ENCODE measurements at places on chromosomes 6 and 20.

GRCh38 chr6:168190646-168191443 is 111.8 kb upstream of the FRMD1 start:
- no peak overlapping the region for H3K27ac ChIP-seq
- H3K4me1 ChIP-seq = peaks cover 2% of the 10 kb centered on the region
- peaks cover 4% of the 10 kb centered on the region for H3K27me3 ChIP-seq

DNA sequence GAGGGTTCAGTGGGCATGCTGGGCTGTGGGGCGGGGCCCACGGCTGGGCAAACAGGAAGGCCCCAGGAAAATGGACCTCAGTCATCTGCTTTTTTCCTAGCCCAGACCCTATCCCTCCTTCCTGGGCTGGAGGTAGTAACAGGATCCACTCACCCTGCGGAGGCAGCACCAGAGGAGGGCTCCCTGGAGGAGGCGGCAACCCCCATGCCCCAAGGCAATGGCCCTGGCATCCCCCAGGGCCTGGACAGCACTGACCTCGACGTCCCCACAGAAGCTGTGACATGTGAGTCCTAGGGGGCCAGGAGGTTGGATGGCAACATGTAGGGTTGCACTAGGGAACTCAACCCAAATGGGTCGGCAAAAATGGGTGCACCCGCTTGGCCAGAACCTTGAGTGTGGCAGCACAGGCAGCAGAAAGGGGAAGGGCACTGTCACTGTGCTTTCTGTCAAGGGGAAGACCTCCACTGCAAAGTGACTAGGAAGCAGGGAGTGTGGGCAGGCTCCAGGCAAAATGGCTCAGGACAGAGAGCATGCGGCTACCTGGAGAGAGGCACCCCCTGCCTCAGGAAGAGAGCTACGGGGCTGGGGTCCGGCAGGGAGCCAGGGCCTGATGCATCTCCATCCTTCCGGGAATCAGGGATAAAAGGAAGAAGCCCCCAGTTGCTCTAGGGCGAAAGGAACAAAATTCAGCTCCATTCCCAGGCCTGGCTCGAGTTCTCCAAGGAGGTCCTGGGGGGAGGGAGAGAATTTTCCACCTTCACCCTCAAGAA is 7.9 kb downstream of the MDFI start:
- peak overlapping the region; percentile 56 for H3K27ac ChIP-seq
- DNase-seq = no peak
- no peak overlapping the region for H3K4me3 ChIP-seq
- H3K27me3 ChIP-seq = no peaks in the 10 kb centered on the region
- peaks cover 38% of the 10 kb centered on the region for H3K36me3 ChIP-seq
- peaks cover 52% of the 10 kb centered on the region for H3K4me1 ChIP-seq

GRCh38 chr20:8095648-8096572 is 36.2 kb upstream of the PLCB1 start:
- no peak for DNase-seq
- H3K4me1 ChIP-seq = peaks cover 6% of the 10 kb centered on the region
- no peaks in the 10 kb centered on the region for H3K36me3 ChIP-seq
- H3K27me3 ChIP-seq = peaks cover 15% of the 10 kb centered on the region
- no peak overlapping the region for H3K4me3 ChIP-seq
- no peak overlapping the region for H3K27ac ChIP-seq

- H3K4me3 ChIP-seq = no peak overlapping the region
- peaks cover 2% of the 10 kb centered on the region for H3K27me3 ChIP-seq
- no peak overlapping the region for H3K27ac ChIP-seq
- DNase-seq = no peak
- H3K4me1 ChIP-seq = peaks cover 7% of the 10 kb centered on the region
Measured at GRCh38 chr6:52127957-52128356, 40.5 kb upstream of the PKHD1 start.

DNA sequence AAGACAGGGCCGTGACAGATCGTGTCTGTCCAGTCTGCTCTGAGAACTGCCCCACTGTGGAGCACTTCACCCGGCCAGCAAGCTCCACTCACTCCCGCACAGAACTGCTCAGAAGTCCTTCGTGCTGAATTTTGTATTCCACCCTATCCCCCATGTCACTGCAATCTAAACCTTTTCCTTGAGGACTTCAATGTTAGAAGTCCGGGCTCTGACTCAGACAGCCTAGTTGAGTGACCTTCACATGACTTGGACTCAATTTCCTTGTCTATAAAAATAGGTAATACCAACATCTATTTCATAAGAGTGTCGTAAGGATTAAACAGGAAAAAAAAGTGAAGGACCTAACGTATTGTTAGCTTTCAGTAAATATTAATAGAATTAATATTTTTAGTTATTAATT is 161.6 kb downstream of the QRSL1 start:
- peaks cover 18% of the 10 kb centered on the region for H3K4me1 ChIP-seq
- no peak overlapping the region for H3K4me3 ChIP-seq
- H3K27ac ChIP-seq = no peak overlapping the region
- no peaks in the 10 kb centered on the region for H3K36me3 ChIP-seq
- DNase-seq = no peak
- H3K27me3 ChIP-seq = no peaks in the 10 kb centered on the region

DNA sequence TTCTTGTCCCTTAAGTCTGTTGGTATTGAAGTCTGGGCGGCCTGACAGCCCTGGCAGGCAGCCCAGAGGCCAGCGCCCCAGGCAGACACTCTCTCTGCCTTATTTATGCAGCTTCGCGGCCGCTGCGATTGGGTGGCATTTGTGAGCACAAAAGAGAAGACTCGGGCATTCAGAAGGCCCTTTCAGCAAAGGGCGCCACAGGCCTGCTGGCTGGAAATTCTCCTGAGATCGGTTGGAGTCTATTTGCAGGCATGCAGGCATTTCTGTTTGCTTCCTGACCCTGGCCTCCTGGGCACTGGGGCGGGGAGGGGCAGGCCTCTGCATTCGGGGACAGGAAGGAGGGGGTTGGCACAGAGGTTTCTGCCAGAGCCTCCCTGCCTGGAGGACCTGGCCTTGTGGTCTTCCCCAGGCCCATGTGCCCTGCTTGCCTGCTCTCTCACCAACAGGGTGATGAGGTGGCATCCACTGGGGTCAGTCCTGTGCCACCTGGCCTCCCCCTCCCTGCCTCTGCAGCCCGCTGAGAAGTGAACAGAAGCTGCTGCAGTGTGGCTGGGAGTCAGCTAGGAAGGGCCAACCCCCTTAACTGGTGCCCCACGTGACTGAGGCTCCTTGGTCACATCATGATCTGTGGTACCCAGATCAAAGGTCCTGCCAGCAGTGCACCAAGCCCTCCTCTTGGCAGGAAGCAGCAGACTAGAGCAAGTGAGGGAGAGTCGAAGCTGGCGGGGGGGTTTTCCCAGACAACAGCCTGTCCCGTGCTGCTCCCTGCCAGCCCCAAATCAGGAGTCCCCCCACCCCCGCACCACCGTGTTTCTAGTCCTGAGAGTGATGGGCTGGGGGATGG is 16.6 kb upstream of the CCDC167 start:
- H3K36me3 ChIP-seq = no peaks in the 10 kb centered on the region
- no peak for DNase-seq
- peaks cover 32% of the 10 kb centered on the region for H3K27me3 ChIP-seq
- peaks cover 46% of the 10 kb centered on the region for H3K4me1 ChIP-seq

DNA sequence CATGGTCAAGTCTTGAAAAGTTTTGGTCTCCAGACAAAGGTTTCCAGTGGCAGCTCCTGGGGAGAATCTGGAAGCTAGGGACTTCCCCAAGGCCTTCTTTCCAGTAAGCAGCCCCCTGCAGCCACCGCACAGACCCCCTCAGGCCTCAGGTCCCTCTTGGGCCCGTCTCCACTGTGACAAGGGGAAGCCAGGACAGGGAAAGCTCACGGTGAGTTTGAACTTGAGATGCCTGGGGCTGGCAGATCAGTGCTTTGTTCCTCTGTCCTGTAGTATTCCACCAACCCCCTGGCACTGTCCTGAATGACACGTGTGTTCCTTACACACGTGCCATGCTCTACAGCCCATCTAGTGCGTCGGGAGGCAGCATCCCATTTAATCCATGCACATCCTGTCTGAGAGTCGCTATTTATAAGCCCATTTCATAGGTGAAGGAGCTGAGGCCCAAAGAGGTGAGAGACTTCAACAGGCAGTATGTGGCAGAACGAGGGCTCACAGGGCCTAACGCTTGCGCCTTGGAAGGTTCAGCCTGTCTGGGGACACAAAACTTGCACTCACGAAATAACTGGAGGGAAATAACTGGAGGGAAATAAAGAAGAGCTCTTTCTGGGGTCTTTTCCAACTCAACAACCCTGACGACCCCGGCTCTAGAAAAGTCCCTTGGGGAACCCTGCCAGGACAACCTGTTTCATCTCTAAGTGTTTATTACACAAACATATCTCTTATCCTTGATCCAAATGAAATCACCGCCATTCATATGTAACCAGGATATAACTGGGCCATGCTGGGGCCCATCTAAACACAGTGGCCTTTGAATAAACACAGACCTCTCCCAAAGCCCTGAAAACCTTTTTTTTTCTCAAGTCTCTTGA is 123.0 kb downstream of the BANF2 start:
- H3K27me3 ChIP-seq = no peaks in the 10 kb centered on the region
- no peak for DNase-seq
- H3K4me1 ChIP-seq = peaks cover 30% of the 10 kb centered on the region
- H3K36me3 ChIP-seq = peaks cover 2% of the 10 kb centered on the region
- no peak overlapping the region for H3K4me3 ChIP-seq

- H3K27ac ChIP-seq = peak within 1 kb of the TSS; percentile 96
- H3K36me3 ChIP-seq = no peaks in the 10 kb centered on the region
Measured at GRCh38 chr6:104956731-104957294, at the start of gene LIN28B. LIN28B (plus strand) TSS chr6:104957107; CDS start chr6:104957251, 144 bp downstream.

DNA sequence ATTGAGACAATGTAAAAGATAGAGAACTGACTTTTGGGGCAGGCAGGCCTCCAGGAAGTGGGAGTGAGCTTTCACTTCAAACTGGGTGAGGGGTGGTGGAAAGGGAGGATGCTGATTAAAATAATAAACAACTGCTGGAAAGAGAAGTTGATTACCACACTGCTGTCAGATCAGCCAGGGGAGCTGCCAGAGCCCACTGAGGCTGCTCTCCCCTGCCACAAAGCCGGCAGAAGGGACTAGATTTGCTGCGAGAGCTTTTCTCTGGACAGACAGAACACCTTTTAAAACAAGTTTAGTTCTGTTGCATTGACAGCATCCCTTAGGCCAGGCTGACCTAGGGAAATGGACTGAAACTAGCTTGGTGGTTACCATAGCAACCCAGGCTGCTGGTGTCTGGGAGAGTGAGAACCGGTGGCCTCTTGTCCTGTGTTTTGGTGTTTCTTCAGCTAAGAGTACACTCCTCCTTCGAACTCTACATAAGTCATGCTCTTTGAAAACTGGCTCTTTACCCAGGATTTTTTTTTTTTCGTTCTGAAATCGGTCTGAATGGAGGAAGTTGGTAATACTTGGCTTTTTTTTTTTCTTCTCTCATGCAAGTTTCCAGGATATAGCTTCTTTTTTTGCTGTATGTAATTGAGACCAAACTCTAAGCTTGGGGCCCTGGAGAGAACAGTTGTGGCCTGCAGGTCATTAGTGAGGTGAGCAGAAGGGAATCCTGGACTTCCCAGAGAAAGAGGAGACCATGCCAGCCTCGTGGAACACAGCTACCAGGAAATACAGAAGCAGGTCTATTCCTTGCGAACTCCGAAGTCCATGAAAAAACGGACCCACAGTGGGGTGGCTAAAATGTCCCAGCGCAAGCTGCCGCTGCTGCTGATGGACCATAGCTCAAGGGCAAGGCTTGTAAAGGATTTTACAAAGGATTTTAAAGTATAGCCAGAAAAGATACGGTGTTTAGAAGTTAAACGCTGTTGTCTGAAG is 374.4 kb downstream of the UTRN start:
- no peak for DNase-seq
- H3K27ac ChIP-seq = peak overlapping the region; percentile 66
- H3K4me3 ChIP-seq = no peak overlapping the region
- peaks cover 41% of the 10 kb centered on the region for H3K4me1 ChIP-seq

DNA sequence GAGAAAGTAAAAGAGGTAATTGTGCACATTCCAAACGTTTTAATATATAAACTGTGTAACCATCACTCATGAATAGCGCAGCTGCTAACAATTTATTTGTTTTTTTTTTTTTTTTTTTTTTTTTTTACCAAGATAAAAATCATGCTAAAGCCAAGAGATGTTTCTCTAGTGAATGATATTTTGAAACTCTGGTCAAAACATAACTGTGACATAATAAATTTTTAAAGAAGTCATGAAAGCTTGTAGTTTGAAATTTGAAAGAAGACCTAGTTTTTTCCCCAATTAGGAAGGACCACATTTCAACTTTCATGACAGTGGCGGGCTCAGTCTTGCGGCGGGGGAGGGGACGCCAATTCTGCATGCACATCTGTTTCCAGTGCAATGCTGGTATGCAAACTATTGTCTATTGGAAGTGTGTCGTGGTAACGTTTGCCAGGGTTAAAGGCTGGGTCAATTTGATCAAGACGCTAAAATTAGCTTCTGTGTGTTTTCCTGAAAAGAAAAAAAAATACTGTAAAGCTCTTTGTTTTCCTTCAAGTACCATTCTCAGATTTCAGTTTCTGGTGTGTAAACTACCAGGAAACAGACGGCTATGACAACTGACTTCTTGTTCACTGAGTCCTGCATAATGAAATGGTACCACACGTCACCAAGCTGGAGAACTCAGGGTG is 211.9 kb downstream of the FOXC1 start:
- H3K27ac ChIP-seq = peak overlapping the region; percentile 79
- peaks cover 4% of the 10 kb centered on the region for H3K36me3 ChIP-seq
- no peak for DNase-seq
- H3K4me3 ChIP-seq = peak overlapping the region; percentile 24

GRCh38 chr6:159033160-159034049 is 11.4 kb downstream of the TAGAP start:
- no peaks in the 10 kb centered on the region for H3K27me3 ChIP-seq
- H3K4me3 ChIP-seq = no peak overlapping the region
- no peak overlapping the region for H3K27ac ChIP-seq
- no peak for DNase-seq

DNA sequence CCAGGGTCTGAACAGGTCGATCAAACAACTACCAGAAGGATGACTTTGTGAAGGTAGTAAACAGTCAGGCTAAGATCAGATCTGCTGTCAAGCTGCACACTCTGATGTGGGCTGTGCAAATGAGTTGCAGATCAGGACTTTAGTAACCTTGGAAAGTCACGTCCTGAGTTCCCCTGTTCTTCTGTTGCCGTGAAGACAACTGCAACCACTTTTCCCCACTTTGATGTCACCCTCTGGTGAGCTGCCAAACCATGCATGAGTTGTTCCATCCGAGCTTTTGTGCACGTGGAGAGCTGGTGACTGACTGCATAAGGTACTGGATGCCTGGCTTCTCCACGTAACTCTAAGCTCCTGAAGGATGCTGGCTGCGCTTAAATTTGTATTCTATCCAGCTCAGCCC is 111.0 kb downstream of the CD83 start:
- H3K4me1 ChIP-seq = peaks cover 9% of the 10 kb centered on the region
- H3K4me3 ChIP-seq = no peak overlapping the region
- no peak for DNase-seq
- no peaks in the 10 kb centered on the region for H3K36me3 ChIP-seq
- peaks cover 46% of the 10 kb centered on the region for H3K27me3 ChIP-seq

GRCh38 chr20:24697411-24697810 is 228.0 kb downstream of the SYNDIG1 start:
- H3K4me1 ChIP-seq = peaks cover 9% of the 10 kb centered on the region
- peaks cover 20% of the 10 kb centered on the region for H3K27me3 ChIP-seq
- H3K4me3 ChIP-seq = no peak overlapping the region
- DNase-seq = no peak
- H3K36me3 ChIP-seq = no peaks in the 10 kb centered on the region
- no peak overlapping the region for H3K27ac ChIP-seq

- H3K27ac ChIP-seq = no peak overlapping the region
- H3K4me3 ChIP-seq = no peak overlapping the region
- no peaks in the 10 kb centered on the region for H3K36me3 ChIP-seq
- no peaks in the 10 kb centered on the region for H3K27me3 ChIP-seq
- DNase-seq = no peak
Measured at GRCh38 chr20:23656372-23656771, 18.6 kb upstream of the CST3 start.

- no peaks in the 10 kb centered on the region for H3K36me3 ChIP-seq
- no peaks in the 10 kb centered on the region for H3K4me1 ChIP-seq
- no peak overlapping the region for H3K27ac ChIP-seq
Measured at GRCh38 chr6:11722220-11722619, 56.4 kb downstream of the ADTRP start.
